ENCODE measurements at places on chromosomes 13 and 19.
A peak's percentile ranks its signal among the peaks of the same experiment; 100 is the strongest.

DNA sequence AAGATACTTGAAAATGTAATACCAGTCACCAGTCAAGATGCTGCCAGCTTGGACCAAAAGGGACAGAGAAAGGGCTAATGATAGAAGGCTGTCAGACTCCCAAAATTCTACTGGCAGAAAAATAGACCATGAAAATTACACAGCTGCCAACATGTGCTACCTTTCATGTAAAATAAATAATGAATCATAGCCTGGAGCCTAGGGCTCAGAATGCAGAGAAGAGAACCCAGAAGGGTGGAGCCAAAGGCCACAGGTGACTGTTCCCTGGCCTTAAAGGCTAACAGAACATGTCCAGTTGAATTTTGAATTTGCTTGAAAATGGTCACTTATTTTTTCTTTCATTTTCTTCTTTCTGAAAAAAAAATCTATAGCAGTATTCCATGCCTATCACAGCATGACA is 1827.0 kb upstream of the MIR17HG start:
- DNase-seq, result no peak

DNA sequence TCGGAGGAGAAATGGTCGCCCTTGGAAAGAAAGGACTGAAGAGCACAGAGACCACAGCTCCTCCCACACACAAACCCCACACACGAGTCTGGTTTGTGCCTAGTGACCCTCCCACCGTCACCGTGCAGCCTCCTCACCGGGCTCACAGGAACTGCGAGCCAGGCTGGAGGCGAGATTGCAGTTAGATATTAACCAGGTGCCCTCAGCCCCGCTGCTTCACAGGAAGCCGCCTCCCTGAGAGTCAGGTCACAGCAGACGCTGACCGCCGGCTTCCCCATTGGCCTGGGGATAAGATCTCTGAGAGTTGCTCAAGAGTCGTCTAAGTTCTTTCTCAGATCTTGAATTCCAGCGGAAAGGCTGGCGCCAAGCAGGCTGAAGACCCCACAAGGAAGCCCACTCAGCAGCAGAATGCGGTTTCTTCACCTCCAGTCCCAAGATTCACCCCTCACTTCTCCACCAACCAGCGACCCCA is 870 bp downstream of the ZNF44 start:
- DNase-seq, result peak; percentile 51

DNA sequence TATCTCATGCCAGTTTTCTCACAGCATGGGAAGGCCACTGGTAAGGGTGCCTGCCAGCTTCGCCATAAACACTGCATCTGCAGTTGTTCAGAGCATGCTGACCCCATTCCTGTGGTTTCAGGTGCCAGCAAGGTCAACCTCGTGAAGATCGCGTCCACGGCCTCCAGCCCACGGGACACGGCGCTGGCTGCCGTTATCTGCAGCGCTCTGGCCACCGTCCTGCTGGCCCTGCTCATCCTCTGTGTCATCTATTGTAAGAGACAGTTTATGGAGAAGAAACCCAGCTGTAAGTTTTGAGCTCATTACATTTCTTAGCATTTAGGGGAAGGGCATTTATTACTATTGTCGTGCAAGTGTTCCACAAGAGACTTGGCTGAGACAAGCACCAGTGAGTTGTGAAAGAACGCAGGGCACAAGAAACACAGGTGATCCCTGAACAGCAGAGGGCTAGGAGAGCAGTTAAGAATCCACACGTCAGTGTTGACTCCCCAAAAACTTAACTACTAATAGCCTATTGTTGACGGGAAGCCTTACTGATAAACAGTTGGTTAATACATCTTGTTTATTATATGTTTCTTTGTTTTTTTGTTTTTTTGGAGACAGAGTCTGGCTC is 88.8 kb downstream of the TNFRSF19 start:
- no peak for DNase-seq

DNA sequence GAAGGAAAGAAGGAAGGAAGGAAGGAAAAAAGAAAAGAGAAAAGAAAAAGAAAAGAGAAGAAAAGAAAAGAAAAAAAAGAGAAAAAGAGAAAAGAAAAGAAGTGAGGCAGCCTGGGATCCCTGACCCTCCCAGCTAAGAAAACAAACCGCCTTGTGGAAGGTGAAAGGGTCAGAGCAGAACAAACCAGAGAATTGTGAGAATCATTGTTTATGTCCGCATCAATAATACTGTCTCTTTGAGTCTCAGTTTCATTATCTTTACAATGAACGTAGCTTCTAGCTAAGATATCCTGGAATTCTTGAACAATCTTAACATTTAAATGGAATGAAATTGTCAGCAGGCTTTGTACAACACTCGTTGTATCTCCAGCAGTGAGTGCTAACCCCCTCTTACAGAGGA is 66.4 kb upstream of the SERP2 start:
- no peak for DNase-seq

- no peak for DNase-seq
Observed at GRCh38 chr13:20429682-20430081, 96.0 kb downstream of the CRYL1 start.

GRCh38 chr19:11090264-11090996 is 1.2 kb downstream of the LDLR start:
- DNase-seq, result peak; percentile 90

GRCh38 chr13:26456650-26457049 is 100.8 kb upstream of the WASF3 start:
- no peak for DNase-seq

GRCh38 chr19:15199661-15200552 is 888 bp downstream of the NOTCH3 start:
- no peak for DNase-seq

DNA sequence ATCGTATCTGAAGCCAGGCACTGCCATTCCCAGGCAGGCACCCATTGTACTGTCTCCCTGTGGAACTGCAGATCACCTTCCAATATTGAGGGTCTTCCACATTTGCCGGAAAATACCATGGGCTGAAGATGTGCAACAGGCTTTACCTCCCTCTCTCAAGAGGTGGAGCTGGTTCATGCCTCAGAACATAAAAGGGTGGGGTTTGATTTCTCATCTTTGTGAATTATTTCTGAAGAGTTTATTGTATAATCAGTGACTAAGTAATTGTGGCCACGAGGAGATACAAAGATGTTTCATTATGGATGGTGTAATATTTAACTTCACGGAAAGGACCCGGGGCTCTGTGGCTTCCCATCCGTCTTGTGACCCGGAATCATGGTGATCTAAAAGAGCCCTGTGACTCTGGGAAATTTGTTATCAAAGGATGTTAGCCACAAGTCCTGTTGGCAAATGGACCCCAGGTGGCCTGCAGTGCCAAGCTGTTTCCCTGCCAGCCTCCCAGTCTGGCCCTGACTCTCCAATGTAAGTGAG is 230.5 kb downstream of the LACC1 start:
- DNase-seq, result no peak

GRCh38 chr13:79884890-79885289 is 403.9 kb downstream of the NDFIP2 start:
- DNase-seq, result no peak

GRCh38 chr19:35868172-35868822 is at the start of gene APLP1:
Gene APLP1 (plus strand): TSS chr19:35868574. CDS start chr19:35868637, 63 bp downstream.
- DNase-seq, result peak; percentile 32

DNA sequence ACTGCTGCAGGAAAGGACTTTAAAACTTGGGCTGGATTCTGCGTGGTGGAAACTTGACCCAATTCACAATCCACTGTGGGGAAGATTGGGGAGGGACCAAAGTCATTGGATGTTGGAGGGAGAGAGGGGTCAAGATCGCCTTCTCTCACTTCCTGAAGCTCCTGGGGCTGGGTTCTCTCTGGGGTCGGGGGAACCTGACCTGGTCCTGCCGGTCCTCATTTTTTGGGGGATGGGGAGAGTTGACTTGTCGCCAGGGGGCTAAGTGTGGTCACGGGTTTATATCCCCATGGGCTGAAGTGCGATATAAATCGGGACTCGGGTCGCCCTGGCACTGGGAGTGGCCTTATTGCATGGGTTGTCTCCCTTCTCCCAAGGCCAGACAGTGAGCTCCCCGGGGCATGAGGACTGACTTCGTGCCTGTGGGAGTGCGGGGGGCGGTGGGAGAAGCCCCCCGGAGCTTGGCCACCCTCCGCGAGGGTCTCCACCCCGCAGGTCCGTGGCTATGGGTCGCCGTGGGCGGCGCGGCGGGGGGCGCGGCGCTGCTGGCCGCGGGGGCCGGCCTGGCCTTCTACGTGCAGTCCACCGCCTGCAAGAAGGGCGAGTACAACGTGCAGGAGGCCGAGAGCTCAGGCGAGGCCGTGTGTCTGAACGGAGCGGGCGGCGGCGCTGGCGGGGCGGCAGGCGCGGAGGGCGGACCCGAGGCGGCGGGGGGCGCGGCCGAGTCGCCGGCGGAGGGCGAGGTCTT is 6.3 kb downstream of the ICAM5 start:
- DNase-seq, result no peak

GRCh38 chr13:48188131-48188530 is 44.9 kb upstream of the ITM2B start:
- no peak for DNase-seq

DNA sequence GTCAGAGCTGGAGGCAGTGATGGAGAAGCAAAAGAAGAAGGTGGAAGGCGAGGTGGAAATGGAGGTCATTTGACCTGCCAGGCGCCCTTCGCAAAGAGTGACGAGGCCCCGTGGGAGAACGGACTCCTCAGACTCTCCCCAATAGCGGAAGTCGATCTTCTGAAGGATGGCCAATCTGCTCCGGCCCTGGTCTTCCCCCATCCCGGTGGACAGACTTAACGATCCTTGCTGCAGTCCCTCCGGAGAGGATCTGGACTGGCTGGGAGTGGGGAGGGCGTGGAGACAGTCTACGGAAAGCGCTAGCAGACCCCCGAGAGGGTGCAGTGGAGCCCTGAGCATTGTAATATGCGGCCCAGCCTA is 11.9 kb downstream of the EPS8L1 start:
- DNase-seq, result no peak

DNA sequence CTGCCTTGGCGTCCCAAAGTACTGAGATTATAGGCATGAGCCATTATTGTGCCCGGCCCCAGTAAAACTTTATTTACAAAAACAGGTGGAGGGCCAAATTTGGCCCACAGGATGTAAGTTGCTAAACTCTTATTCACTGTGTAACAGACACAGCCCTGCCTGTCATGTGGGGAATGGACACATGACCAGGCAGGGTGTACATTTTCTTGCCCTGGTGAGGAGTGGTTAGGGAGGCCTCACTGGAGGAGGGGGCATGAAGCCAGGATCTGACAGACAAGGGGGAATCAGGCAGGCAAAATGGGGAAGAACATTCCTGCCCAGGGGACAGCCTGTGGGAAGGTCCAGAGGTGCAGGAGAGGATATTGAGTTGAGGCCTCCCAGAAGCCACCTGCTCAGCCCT is 7.4 kb upstream of the PGLS start:
- no peak for DNase-seq

GRCh38 chr13:97135883-97136282 is 86.2 kb upstream of the MBNL2 start:
- DNase-seq, result no peak

DNA sequence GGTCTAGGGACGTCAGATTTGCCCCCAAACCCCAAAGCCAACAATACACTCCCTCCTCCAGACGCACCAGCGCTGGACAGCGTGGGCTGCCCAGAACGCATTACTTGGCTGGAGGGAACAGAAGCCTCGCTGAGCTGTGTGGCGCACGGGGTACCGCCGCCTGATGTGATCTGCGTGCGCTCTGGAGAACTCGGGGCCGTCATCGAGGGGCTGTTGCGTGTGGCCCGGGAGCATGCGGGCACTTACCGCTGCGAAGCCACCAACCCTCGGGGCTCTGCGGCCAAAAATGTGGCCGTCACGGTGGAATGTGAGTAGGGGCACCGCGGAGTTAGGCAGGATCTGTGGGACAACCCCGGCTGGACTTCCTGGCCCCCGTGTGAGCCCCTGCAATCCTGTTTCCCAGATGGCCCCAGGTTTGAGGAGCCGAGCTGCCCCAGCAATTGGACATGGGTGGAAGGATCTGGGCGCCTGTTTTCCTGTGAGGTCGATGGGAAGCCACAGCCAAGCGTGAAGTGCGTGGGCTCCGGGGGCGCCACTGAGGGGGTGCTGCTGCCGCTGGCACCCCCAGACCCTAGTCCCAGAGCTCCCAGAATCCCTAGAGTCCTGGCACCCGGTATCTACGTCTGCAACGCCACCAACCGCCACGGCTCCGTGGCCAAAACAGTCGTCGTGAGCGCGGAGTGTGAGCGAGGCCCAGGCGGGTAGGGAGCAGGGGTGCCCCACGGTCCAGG is 4.0 kb downstream of the ICAM5 start:
- no peak for DNase-seq

DNA sequence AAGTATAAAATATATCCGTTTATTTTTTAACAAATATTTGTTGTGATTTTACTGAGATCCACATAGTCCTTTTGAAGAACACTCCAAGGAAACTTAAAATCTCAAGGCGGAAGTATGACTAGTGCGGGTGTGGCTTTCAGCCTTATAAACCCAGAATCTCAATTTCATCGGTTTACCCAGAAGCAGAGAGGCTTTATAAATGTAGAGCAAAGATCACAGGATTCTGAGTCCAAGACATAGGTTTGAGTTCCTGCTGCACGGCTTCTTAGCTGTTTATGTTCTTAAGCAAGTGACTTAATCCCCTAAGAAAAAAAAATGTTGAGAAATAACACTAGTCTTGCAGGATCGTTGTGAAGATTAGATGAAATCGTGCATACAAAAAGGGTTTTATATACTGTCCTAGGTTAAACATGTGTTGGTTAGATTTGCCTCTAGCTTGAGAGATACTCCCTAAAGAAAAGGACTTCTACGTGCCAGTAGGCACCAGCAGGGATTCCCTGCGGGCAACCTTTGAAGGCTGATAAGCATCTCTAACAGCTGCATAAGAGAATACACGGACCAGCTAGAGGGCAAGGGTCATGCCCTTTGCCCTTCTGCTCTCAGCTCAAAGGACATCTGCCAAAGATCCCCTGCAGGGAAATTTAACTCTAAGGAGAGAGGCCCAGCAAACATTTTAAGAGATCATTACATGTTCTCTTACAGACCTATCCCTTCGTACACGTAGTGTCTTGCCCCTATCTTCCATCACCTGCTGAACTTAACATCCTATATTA is 130.4 kb upstream of the MIR17HG start:
- no peak for DNase-seq

- DNase-seq, result no peak
Observed at GRCh38 chr13:45206340-45206739, 5.5 kb upstream of the KCTD4 start.

DNA sequence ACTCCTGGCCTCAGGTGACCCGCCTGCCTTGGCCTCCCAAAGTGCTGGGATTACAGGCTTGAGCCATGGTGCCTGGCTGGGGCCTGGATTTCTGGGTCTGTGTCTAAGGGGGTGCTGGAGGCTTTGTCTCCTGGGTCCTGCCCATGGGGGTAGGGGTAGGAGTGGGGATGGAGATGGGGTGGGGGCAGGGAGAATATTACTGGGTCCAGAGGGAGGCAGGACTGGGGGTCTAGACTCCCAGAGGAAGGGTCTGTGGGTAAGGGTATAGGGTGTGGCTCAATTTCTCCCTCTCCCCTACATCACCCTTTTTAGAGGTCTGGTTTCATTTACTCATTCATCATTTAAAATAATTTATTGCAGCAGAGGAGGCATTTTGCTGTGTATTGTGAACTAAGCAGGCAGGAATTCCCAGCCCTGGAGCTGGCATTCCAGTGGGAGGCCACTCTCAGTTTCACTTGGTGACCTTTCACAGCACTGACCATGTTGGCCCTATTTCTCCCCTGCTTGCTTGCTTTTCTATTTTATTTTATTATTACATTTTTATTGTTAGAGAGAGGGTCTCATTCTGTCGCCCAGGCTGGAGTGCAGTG is 810 bp upstream of the NFKBID start:
- DNase-seq, result no peak

GRCh38 chr13:51846756-51847155 is 1.8 kb upstream of the TMEM272 start:
- no peak for DNase-seq

GRCh38 chr19:12052497-12053169 is at the start of gene ZNF878:
Gene ZNF878 (minus strand): TSS chr19:12052961. CDS start chr19:12052801, 160 bp downstream.
- DNase-seq, result no peak

GRCh38 chr13:108964606-108965005 is 335.2 kb downstream of the MYO16 start:
- no peak for DNase-seq
